Gastroesophageal sphincter (tissue), 4 donors: ENCODE measurements at places on chromosomes 5 and 9. TPM values are rescaled to one million over a fixed set of nuclear protein-coding genes. Genes with fewer than 3 reads are reported as not detected.

Gene CDC25C
- total RNA-seq, result 0.45 TPM

Gene SPINK7
- total RNA-seq, result not detected

Gene SDHA
- total RNA-seq, result 93.9 TPM

Gene XPA
- total RNA-seq, result 27.6 TPM
